ENCODE measurements at places on chromosomes 11 and 22.

GRCh38 chr11:3159296-3160190 is 5.6 kb downstream of the OSBPL5 start:
- DNase-seq: no peak

DNA sequence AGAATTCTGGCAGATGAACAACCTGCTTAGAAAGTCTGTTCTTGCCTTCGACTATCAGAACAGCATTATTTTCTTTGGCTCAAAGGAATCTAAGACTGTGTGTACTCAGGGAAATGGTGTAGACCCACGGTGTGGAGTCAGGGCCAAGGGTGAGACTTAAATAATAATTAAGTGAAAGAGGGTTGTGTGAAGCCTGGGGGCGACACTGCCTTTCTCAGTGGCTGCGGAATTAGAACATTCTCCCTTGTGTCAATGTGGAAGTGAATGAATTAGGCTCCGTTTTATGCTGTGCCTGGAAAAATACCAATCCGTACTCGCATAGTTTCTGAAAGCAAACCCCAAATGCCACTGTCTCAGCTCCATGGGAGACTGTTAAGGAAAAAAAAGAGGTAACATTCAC is 50.7 kb downstream of the NAV2 start:
- no peak for DNase-seq

DNA sequence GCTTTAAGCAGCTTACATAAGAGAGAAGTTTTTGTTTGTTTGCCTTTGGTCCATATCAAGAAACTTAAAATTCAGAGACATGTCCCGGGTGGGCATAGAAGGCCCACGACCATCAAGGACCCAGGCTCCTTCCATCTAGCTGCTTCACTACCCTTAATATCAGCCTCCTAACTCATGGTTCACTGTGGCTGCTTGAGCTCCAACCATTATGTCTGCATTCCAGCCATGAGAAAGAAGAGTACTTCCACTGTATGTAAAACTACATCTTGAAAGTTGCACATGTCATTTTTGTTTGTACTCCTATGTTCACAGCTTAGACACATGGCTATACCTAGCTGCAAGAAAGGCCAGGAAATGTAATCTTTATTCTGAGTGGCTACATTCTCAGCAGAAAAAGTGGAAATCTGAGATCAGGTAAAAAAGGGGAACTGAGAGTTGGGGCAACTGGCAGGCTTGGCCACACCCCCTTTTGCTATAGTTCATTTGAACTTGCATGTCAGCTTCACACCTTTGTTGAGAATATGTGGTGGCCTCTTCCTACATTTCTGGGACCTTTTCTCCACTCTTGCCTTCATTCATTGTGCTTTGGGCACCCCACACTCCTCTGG is 81.3 kb upstream of the TP53I11 start:
- no peak for DNase-seq

DNA sequence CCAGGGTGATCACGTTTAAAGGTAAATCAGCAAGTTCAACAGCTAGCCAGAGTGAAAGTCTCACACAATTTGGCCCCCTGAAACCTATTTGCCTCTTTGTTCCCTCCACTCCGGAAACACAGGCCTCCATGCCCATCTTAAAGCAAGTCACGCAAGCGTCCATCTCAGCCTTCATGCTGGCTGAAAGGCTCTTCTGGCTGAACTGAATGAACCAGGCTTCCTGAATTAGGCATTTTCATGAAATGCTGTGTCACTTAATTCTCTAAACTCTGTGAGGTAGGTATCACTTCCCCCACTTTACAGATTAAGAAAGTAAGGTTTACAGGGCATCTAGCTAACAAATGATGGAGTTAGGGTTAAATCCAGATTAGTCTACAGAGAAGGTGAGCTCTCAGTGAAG is 1.4 kb downstream of the SLC25A17 start:
- no peak for DNase-seq

DNA sequence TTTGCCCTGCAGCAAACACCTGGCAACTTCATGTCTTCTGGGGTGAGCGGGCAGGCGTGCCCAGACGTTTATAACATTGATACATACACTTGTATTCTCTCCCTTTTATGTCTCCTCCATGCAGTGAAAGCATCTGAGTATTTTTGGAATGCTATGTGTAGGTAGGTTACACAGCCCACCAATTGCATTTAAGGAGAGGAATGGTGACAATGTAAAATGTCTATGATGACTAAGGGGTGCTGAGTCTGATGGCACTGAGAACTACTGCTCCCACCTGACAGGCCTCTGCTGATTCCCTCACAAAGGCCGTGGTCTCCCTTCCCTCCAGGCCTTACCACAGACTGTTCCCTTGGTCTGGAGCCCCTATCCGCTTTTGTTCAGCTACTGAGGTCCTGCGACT is 22.9 kb upstream of the RASL10A start:
- no peak for DNase-seq

GRCh38 chr11:60263402-60263801 is 17.1 kb upstream of the MS4A4A start:
- DNase-seq: no peak

GRCh38 chr11:130314184-130314749 is 450 bp downstream of the ZBTB44 start:
- DNase-seq: peak; percentile 54

- DNase-seq: no peak
Measured at GRCh38 chr11:828506-829175, 922 bp downstream of the CRACR2B start.

GRCh38 chr22:25650833-25651232 is 86.4 kb downstream of the GRK3 start:
- DNase-seq: no peak

GRCh38 chr11:57427727-57428082 is 784 bp upstream of the SLC43A3 start:
- DNase-seq: no peak

GRCh38 chr11:57643802-57644201 is 5.9 kb downstream of the YPEL4 start:
- no peak for DNase-seq

DNA sequence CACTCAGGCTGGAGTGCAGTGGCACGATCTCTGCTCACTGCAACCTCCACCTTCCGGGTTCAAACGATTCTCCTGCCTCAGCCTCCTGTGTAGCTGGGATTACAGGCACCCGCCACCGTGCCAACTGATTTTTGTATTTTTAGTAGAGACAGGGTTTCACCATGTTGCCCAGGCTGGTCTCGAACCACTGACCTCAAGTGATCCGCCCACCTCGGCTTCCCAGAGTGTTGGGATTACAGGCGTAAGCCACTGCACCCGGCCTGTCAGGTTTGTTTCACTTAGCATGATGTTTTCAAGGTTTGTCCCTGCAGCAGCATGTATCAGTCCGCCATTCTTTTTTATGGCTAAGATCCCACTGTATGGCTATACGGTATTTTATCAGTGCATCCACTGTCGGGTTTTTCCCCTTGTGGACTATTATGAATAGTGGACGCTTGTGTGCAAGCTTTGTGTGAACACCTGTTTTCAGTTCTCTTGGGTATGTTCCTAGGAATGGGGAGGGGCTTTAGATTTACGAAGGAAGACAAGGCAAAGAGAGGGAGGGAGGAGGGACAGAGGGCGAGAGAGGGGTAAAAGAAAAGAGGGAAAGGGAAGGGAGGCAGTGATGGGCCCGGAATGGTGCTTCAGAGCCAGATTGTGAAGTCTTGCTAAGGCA is 13.9 kb upstream of the CDC42EP2 start:
- no peak for DNase-seq
